Stimulated activated CD8-positive, alpha-beta memory T cell treated with anti-CD3 and anti-CD28 coated beads, Interleukin-12 subunit alpha, Interleukin-12 subunit beta, amount 100 ng/mL, for 4 hours (primary cell): ENCODE measurements at places on chromosomes 16 and 17.
A peak's percentile ranks its signal among the peaks of the same experiment; 100 is the strongest.

GRCh38 chr17:4616476-4616875 lies 25.0 kb downstream of the ALOX15 start:
- no peak for DNase-seq

GRCh38 chr16:75372236-75372856 lies 61.0 kb downstream of the CFDP1 start:
- DNase-seq = no peak

- no peak for DNase-seq
Measured at GRCh38 chr16:86882586-86883280, 304.4 kb downstream of the FOXL1 start.

GRCh38 chr16:78882751-78883150 lies 717.8 kb downstream of the MAF start:
- no peak for DNase-seq

GRCh38 chr16:30663820-30664219 lies 5.6 kb downstream of the FBRS start:
- no peak for DNase-seq

GRCh38 chr16:68800257-68800875 lies 43.0 kb upstream of the TANGO6 start:
- peak; percentile 1 for DNase-seq

DNA sequence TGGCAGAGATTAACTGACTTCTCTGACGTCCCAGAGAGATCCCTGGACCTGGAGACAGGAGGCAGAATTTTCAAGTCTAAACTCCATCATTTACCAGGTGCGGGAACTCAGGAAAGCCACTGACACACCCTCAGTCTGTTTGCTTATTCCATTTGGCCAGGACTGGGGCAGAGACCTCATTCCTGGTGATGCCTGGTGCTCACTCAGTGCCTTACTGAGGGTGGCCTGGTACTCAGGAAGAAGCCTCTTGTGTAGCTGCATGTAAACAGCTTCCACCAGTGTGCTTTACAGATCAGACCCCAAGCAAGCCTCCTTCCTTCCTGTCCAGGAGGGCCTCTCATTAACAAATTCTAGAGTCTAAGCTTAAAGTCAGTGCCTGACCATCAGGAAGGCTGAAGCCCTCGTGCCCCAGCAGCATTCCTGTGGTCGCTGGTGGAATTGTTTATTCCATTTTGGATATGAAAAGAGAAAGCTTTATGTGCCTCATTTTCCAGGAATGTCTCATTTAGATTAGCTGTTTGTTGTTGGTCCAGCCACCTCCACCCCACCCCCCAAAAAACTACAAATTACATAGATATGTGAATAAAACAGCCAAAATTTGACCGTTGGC lies 236.1 kb upstream of the CDH5 start:
- no peak for DNase-seq

- no peak for DNase-seq
Measured at GRCh38 chr17:260031-260791, 78.8 kb upstream of the DOC2B start.

- no peak for DNase-seq
Measured at GRCh38 chr16:67183-67791, 5.1 kb downstream of the RHBDF1 start.

DNA sequence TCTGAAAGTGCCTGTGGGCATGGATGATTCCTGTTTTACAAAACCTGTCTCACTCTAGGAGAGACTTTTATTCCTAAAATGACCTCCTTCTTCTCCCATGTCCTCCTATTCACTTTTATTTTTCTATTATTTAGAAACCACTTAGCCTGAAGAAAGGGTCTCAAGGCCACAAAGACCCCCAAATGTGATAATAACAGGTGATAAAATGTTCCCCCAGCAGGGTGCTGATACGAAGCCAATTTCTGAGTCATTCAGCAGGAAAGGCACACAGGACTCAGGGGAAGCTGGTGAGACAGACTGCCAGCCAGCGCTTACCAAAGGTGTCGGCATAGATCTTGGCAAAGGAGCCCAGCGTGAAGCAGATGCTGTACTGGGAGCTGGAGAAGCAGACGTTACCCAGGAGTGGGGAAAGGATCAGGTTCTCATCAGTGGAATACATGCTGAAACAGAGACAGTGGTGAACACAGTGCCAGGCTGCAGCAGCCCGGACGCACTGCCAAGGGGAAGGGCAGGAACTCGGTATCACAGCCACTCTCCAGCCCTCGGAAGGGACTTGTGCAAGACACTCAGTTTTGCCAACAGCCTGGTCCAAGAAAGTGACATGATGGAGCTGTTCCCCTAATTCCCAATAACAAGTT lies 24.6 kb downstream of the HIGD1B start:
- no peak for DNase-seq

DNA sequence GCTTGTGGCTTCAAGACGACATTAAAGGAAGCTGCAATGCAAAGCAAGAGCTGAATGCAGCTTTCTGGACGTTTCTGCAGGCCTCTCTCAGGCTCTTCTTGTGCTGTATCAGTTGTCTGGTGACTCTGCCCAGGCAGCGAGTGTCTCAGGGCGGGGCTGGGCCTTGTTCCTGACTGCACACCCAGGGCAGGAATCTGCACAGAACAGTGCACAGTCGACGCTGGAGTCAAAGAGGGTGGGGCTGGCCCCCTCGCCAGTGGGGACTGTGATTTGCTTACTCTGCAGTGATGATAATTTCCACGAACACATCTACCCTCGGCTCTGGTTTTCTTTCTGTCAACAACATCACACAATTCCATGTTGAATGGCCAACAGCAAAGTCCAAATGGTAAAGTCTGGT lies 60.7 kb downstream of the IRF8 start:
- DNase-seq = no peak

DNA sequence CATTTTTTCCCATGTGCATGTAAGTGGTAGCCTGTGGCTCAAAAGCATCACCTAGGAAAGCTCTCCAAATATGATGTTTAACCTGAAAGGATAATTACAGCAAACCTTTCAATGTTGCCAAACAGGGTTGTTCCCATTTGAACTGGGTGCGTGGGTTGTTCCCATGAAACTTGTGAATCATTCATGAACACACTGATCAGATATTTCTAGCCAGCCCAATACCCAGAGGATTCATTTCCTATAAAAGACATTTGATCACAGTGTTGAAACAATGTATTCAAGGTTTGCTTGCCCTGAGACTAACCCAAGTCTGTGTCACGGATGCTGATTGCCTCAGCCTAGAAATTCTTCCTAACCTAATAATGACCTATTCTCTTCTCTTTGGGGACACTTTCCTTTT lies 12.9 kb downstream of the KRT39 start:
- no peak for DNase-seq
